Activated CD4-positive, alpha-beta T cell treated with anti-CD3 and anti-CD28 coated beads for 4 hours (primary cell): ENCODE measurements at places on chromosomes 6 and 20.

DNA sequence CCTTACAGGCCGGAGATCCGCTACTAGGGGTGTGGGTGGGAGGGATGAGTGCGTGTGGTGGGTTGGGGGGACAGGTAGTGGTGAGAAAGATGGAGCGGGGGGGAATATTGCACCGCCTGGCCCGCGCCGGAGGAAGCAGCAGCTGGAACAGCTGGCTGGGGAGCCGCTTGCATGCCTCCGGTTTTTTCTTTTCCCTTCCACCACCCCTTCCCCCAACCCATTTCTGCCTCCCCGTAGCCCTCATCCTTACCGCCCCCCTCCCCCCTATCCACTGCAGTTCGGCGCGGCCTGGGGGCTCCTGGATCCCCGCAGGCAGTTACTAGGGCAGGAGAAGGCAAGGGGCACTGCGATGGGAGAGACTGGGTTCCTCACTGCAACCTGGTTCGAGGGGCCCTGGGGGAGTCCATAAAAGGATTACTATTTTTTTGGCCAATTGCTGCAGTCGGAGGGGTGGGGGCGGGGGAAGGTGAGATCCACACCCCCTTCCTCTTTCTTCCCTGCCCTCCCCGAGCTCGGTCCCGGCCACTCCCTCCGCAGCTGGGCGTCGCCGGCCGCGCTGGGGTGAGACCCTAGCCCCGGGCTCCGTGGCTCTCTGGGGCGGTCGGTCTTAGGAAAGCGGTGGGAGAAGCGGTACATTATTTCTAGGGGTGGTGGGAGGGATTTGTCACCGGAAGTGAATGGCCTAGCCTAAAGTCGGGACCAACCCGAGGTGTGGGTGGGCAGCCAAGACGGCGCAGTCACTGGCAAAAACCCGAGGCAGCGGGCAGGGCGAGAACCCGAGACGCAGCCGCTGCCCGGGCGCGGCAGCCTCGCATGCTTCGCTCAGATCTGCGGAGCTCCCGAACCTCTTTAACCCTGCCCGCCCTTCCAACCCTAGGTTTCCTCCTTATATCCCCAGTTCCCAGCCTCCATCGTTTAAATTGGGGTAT, 824 bp upstream of the TBCC start:
- peak; percentile 68 for DNase-seq

GRCh38 chr20:59246691-59247400, 53.6 kb upstream of the EDN3 start:
- DNase-seq, result no peak

GRCh38 chr20:49808753-49809152, 3.9 kb upstream of the SLC9A8 start:
- DNase-seq, result no peak

GRCh38 chr6:142306736-142307135, 4.9 kb downstream of the ADGRG6 start:
- DNase-seq, result no peak

GRCh38 chr20:37564388-37565133, 36.9 kb upstream of the BLCAP start:
- DNase-seq, result peak; percentile 20

DNA sequence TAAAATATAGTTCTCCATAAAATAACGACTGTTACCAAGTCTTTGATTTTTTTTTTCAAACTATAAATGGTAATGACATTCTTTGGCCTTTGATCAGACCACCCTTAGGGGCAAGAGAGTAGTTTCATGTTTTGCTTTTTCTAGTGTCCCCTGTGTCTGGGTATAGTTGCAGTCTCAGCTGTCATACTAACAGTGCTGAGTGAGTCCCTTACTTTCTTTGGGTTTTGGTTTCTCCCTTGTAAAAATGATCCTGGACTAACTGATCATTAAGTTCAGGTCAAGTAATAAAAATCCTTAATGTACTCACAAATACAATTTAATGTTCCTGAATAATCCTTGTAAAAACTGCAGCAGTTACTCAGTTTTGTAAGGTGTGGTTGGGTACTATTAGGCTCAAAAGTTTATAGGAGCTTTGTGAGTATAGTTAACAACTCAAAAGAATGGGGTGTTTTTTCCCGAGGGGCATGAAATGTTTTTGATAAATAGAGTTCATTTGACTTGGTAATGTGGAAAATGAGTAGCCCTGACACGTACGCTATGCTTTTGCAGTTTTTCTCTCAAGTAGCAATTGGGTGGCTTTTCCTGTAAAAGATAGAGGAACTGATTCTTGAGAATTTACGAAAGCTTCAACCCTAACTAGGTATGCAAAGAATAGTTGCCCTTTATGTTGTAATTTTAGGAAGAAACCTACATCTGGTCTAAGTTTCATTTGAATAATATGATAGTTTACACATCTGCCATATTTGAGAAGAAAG, 6.2 kb downstream of the PTPN1 start:
- no peak for DNase-seq

GRCh38 chr6:153425536-153425935, 294.5 kb upstream of the RGS17 start:
- DNase-seq, result no peak

- DNase-seq, result no peak
Measured at GRCh38 chr6:42740725-42741124, 5.2 kb downstream of the TBCC start.

- DNase-seq, result no peak
Measured at GRCh38 chr6:48567016-48567415, 456.0 kb upstream of the PTCHD4 start.

- no peak for DNase-seq
Measured at GRCh38 chr6:11367638-11368199, 135.3 kb upstream of the NEDD9 start.

- DNase-seq, result no peak
Measured at GRCh38 chr20:19903168-19903811, 113.9 kb upstream of the NAA20 start.

GRCh38 chr6:143150281-143150680, 89.6 kb downstream of the AIG1 start:
- no peak for DNase-seq

- no peak for DNase-seq
Measured at GRCh38 chr6:3961581-3962215, 112.5 kb downstream of the FAM50B start.

- no peak for DNase-seq
Measured at GRCh38 chr6:122449069-122449468, 22.5 kb downstream of the SERINC1 start.

- no peak for DNase-seq
Measured at GRCh38 chr6:9095137-9095536, 659.8 kb upstream of the SLC35B3 start.

DNA sequence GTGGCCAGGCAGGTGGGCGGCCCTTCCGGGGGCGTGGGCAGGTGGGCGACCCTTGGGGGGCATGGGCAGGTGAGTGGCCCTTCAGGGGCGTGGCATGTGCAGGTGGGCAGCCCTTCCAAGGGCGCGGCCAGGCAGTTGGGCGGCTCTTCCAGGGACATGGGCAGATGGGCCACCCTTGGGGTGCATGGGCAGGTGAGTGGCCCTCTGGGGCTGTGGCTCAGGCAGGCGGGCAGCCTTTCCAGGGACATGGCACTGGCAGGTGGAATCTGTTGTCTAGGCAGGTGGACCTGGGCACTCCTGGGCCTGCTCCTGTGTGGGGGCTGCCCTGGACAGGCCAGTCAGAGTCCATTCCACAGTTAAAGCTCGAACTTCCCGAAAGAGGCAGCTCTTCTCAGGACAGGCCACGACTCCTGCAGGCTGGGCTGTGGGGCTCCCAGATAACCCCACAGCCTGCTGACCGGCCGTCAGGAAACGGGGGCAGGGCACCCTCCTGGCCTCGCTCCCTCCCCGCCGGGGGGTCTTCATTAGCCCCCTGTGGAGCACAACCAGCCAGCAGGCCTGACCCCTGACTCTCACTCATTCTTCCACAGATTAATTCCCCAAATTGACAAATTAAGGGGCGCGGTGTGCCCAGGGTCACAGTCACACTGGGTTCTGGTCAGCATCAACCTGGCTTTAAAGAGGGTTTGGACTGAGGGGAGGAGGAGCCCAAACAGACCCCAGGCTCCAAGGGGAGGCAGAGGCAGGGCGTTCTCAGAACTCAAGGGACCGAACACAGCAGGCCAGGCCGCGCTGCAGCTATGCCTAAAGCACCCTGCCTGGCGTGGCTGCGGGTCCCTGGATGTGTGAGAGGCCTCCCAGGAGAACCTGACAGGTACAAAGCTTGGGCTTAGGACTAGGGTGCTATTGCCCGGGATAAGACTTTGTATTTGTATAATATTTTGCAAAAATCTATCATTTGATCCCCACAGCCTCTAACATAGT, 130.0 kb downstream of the DLL1 start:
- DNase-seq, result no peak

DNA sequence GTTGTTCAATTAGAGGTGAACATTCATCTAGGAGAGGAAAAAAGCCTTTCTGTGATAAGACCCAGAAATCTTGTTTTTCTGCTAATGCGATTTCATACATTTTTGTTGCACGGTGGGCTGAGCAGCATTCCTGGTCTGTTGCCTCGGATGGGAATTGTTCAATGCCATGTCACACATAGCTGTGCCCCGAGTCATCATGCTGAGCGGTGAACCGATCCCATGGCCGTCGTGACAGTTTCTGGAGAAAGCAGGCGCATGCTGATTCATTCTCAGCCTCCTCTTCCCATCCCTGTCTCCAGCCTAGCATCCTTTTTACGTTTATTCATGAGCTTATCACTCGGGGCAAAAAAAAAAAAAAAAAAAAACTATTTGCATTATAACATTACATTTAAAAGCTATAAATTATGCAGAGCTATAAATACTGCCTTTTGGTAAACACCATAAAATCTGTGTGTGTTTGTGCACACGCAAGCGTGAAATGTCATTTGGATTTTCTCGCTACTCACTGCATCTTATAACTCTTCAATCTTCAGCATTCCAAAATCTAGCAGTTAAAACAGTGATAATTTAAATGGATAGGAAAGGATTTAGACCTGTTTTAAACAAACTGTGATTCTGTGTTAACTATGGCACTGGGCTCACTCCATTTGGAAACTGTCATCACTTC, 58.9 kb upstream of the IFNGR1 start:
- DNase-seq, result no peak

DNA sequence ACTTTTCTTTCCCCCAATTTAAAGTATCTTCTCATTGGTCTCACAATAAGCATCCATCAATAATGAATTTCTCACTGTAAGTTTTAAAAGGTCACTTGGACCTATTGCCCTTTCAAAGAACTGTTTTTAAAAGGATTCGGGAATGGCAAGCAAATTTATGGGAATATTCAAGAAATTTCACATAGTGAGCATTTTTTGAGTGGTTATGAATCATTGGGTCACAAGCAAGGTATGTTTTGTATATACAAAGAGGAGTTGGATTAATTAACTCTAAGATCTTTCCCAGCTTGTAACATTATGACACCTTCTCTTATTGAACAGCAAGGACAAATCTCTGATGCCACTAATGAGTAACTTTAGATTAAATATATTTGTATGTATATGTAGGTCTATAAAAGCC, 165.0 kb downstream of the MOXD1 start:
- DNase-seq, result no peak

- DNase-seq, result no peak
Measured at GRCh38 chr20:59752101-59752586, 147.8 kb downstream of the PHACTR3 start.

DNA sequence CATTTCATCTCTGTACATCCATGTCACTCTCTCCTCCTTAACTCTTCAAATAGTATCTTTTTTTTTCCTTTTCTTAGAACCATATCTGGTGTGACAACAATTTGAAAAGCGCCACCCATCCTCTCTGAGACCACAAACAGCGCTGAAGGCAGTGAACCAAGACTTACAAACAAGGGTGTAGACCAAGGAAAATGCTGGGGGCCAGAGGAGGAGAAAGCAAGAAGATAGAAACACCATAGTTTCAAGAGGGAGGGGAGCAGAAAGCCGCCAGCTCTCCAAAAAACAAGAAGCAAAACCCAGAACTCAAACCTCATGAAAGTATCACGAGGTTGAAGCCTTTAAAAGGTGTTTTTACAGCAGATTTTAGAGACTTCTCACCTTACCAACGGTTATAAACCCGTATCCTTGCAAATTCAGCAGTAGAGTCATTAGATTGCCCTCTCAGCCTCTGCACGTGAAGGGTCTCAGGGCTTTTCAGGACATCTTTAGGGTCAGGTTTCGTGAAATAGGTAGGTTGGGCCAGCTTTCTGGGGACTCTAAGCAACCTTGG, 13.3 kb upstream of the RIPOR2 start:
- peak; percentile 42 for DNase-seq

DNA sequence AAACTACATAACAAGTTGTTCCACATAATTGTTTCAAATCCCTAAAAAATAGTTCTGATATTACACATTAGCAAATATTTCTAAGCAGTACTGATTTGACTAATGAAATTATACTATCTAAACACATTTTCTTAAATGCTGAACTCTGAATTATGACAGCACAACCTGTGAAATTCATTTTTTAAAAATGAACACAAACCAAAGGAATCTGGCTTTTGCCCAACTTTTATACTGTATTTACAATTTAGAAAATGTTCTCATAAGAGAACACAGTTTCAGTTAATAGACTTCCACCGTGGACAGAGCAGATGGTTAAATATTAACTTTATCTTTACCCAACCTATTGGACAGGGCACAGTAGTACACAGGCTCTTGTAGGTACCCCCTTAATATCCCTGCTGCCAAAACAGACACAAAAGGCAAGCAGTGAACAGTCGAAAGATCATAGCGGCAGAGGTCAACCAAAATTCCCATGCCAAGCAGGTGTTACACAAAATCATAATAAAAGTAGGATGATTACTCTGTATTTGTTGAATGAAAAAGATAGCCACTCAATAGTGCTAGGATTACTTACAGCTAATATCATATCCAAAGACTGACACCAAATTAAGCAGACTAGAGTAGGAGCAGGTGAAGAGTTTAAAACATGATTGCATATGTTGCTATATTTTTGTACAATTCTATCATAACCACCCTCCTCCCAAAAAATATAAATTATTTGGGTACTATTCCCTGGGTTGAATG, 122.5 kb downstream of the RNGTT start:
- DNase-seq, result no peak

DNA sequence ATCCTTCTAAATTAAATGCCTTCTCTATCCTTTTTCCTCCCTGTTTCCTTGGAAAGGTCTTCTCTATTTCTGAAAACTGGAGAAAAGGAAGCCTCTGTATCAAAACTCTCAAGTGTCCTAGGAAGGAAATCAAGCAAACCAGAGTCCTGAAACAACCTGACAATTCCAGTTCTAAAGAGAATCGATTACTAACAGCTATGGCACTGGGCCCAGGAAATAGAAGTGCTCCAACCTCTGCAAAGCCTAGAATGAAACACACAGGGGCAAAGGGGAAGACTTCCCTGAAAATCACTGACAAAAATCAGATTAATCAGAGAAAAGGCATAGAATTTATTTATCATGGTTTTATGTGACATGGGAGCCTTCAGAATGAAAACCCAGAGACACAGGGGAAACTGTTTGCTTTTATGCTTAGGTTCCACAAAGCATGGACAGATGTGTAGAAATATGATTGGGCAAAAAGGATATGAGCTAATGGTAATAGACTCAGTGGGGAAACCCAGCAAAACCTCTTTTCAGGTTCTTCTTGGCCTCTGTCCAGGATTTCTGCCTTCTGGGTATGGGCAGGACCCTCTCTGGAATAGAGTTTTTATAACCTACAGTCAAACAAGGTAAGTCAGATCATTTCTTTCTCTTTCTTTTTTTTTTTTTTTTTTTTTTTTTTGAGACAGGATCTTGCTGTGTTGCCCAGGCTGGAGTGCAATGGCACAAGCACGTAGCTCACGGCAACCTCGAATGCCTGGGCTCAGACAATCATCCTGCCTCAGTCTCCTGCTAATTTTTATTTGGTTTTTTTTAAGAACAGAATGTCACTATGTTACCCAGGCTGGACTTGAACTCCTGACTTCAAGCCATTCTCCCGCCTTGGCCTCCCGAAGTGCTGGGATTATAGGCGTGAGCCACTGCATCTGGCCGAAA, 91.7 kb downstream of the CD24 start:
- no peak for DNase-seq
